ENCODE measurements at places on chromosomes 16 and 17. TPM values are rescaled to one million over a fixed set of nuclear protein-coding genes. Genes with fewer than 3 reads are reported as not detected.
A peak's percentile ranks its signal among the peaks of the same experiment; 100 is the strongest.

DNA sequence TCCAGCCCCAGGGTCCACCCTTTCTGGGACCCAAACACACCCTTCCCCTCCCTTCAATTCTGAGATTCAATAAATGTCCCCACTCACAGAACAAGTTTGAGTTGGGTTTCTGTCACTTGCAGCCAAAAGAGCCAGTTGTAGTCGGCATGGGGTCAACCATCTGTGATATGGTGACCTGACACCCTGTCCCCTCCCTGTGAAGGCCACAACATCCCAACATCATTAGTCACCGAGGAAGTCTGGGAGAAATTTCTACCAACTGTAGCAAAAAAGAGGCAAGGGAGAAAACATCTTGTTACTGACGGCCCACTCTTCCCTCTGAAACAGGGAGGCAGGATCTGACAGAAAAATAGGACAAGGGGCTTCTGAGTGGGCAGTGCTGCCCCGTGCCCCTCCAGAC is 638 bp upstream of the LYZL6 start:
- no peaks in the 10 kb centered on the region for H3K36me3 ChIP-seq
- no peak for DNase-seq
- no peaks in the 10 kb centered on the region for H3K4me1 ChIP-seq
- no peak overlapping the region for H3K27ac ChIP-seq

DNA sequence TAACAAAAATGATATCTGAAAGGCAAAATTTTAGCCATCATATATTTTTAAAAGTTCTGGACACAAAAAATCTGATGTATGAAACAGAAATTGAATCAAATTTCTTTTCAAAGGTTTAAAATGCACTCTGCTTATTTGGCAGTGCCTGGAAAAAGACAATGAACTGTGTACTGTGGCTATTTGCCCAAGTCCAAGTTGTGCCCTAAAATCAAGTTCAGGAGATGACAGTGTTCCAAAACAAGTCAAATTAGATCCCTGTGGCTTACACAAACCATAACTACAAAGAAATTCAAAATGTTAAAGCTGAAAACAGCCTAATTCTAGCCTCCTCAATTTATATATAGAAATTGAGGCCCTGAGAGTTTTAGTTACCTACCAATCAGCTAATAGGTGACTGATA is 25.6 kb downstream of the CMC2 start:
- no peak overlapping the region for H3K27ac ChIP-seq
- H3K27me3 ChIP-seq, result no peaks in the 10 kb centered on the region
- H3K36me3 ChIP-seq, result no peaks in the 10 kb centered on the region
- DNase-seq, result no peak
- no peaks in the 10 kb centered on the region for H3K4me1 ChIP-seq

GRCh38 chr17:77140878-77141767 is at the start of gene SEC14L1:
TSS of gene SEC14L1 (plus strand) at chr17:77140969. CDS start at chr17:77143597, 2,628 bp downstream.
- peak within 1 kb of the TSS; percentile 83 for H3K27ac ChIP-seq
- peaks cover 4% of the 10 kb centered on the region for H3K36me3 ChIP-seq
- DNase-seq, result peak; percentile 8
- no peaks in the 10 kb centered on the region for H3K27me3 ChIP-seq
- H3K4me3 ChIP-seq, result peak within 1 kb of the TSS; percentile 84

- no peak for DNase-seq
- H3K36me3 ChIP-seq, result no peaks in the 10 kb centered on the region
- no peaks in the 10 kb centered on the region for H3K27me3 ChIP-seq
- H3K4me1 ChIP-seq, result peaks cover 13% of the 10 kb centered on the region
Observed at GRCh38 chr17:2094891-2095535, 40.1 kb downstream of the HIC1 start.

DNA sequence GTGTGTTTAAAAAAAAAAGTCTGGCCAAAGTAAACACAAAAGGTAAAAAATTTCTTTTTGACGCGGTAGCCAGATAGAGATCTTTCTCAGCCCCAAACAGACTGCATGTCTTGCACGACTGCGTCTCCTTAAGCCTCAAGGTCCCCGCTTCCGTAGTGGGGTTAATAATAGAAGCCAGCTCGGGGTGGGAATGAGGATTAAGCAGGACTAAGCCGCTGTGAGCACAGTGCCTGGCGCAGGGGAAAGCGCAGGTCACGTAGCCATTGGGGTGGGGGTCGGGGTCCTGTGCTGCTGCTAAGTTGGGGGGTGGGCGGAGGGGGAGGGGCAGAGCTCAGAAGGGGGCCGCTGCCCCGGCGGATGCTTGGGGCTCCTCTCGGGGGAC is 521 bp downstream of the GGA2 start:
- no peaks in the 10 kb centered on the region for H3K36me3 ChIP-seq
- peak overlapping the region; percentile 58 for H3K4me3 ChIP-seq
- peaks cover 54% of the 10 kb centered on the region for H3K4me1 ChIP-seq
- H3K27me3 ChIP-seq, result no peaks in the 10 kb centered on the region

DNA sequence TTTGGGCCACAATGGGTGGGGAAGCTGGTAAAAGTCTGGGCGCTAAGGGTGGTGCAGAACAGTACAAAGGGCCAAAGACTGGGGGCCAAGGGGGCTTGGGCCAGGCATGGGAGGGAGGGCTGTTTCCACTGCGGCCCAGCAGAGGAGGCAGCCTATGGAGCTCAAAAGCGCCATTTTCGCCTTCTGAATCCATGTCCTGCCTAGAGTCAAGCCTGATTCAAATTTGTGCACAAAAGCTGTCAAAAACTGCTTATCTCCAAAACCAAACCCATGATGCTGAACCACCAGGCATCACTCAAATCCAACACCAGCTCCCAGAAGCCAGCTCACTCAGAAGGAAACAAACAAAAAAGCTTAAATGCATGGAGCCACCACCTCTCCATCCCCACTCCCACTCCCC is 16.0 kb downstream of the COG7 start:
- peaks cover 28% of the 10 kb centered on the region for H3K36me3 ChIP-seq
- no peak overlapping the region for H3K27ac ChIP-seq
- H3K27me3 ChIP-seq, result no peaks in the 10 kb centered on the region
- no peak overlapping the region for H3K4me3 ChIP-seq
- no peaks in the 10 kb centered on the region for H3K4me1 ChIP-seq

GRCh38 chr16:70428178-70428998 is 10.5 kb downstream of the ST3GAL2 start:
- peaks cover 3% of the 10 kb centered on the region for H3K36me3 ChIP-seq
- H3K4me3 ChIP-seq, result peak overlapping the region; percentile 4
- DNase-seq, result no peak
- no peaks in the 10 kb centered on the region for H3K27me3 ChIP-seq
- peaks cover 41% of the 10 kb centered on the region for H3K4me1 ChIP-seq

- H3K4me1 ChIP-seq, result peaks cover 4% of the 10 kb centered on the region
- no peaks in the 10 kb centered on the region for H3K27me3 ChIP-seq
- DNase-seq, result no peak
- no peak overlapping the region for H3K27ac ChIP-seq
- H3K36me3 ChIP-seq, result no peaks in the 10 kb centered on the region
Observed at GRCh38 chr17:57097832-57098421, 12.9 kb downstream of the AKAP1 start.

- H3K36me3 ChIP-seq, result no peaks in the 10 kb centered on the region
- H3K27ac ChIP-seq, result no peak overlapping the region
- no peaks in the 10 kb centered on the region for H3K27me3 ChIP-seq
- no peaks in the 10 kb centered on the region for H3K4me1 ChIP-seq
- H3K4me3 ChIP-seq, result no peak overlapping the region
Observed at GRCh38 chr17:36148559-36149295, 27.7 kb downstream of the TBC1D3B start.

DNA sequence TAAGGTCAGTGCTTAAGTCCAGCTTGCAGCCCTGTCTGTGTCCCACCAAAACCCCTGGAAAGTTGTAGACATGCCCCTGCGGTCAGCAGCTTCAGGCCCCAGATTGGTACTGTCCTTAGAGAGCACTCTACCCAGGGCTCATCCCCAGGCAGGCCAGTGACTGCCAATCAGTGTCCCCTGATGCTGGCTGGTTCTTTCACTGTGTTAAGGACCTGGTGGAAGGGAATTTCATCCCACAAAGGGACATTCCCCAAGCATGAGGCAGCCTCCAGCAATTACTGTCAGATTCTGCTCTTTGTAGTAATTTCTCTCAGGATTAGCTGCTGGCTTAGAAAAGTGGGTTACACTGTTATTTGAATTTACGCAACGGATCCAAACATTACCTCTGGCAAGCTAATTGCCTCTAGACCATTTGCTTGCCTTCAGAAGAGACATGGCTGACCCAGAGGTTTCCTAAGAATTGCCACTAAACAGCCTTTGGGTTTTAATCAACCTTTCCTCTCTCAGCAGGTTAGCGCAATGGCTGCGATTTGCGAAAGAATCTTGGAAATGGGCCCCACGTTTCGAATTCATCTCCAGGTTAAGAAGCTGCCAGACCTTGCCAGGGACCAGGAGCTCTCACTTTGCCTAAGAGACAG is 5.9 kb downstream of the IRX6 start:
- H3K4me1 ChIP-seq, result no peaks in the 10 kb centered on the region
- H3K4me3 ChIP-seq, result no peak overlapping the region
- H3K27ac ChIP-seq, result no peak overlapping the region
- DNase-seq, result no peak

- H3K4me1 ChIP-seq, result peaks cover 4% of the 10 kb centered on the region
- H3K27me3 ChIP-seq, result no peaks in the 10 kb centered on the region
- no peaks in the 10 kb centered on the region for H3K36me3 ChIP-seq
- H3K4me3 ChIP-seq, result no peak overlapping the region
Observed at GRCh38 chr17:34665150-34665806, 85.9 kb downstream of the TMEM132E start.

DNA sequence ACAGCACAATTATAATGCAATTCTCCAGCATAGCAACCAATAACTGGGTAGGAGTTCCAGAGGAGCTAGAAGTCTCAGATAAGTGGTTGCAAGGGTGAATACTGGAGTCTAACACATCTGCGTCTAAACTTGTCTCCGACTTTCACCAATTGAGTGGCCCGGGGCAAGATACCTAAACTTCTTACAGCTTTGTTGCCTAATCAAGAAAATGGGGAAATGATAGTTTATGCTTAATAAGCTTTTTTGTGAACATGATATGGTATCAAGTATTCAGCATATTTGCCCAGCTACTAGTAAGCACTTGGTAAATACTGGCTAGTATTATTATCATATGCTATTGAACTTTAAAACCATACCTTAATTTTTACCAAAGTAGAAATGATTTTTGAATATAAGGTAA is 183.5 kb downstream of the KCNJ2 start:
- no peak overlapping the region for H3K27ac ChIP-seq
- no peak overlapping the region for H3K4me3 ChIP-seq
- no peaks in the 10 kb centered on the region for H3K36me3 ChIP-seq

GRCh38 chr17:39763051-39763820 is 25.5 kb downstream of the GRB7 start:
- no peak overlapping the region for H3K27ac ChIP-seq
- H3K36me3 ChIP-seq, result peaks cover 36% of the 10 kb centered on the region
- no peaks in the 10 kb centered on the region for H3K27me3 ChIP-seq
- H3K4me3 ChIP-seq, result no peak overlapping the region
- no peak for DNase-seq

DNA sequence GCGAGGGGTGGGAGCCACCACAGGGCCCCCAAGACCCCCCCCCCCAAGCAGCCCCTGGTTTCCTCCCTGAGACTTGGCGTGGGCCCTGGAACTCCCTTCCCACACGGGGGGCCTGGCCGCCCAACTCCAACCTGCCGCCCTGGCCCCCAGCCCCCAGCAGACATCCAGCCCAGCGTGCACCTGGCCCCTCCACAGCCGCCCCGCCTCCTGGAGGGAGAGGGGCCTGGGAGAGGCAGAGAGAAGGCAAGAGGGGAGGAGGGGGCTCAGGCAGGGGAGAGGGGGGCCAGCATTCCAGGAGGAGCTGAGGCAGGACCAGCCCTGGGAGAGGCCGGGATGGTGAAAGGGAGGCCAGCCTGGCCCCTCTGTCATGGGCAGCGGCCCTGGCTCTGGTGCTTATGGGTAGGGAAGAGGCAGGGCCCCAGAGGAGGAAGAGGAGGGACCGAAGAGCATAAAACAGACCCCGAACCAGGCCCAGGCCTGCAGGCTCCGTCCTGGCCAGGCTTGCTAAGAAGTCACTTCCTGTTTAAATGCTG is 16.7 kb downstream of the IL34 start:
- no peak overlapping the region for H3K27ac ChIP-seq
- no peaks in the 10 kb centered on the region for H3K27me3 ChIP-seq
- no peaks in the 10 kb centered on the region for H3K4me1 ChIP-seq
- no peaks in the 10 kb centered on the region for H3K36me3 ChIP-seq
- no peak overlapping the region for H3K4me3 ChIP-seq

DNA sequence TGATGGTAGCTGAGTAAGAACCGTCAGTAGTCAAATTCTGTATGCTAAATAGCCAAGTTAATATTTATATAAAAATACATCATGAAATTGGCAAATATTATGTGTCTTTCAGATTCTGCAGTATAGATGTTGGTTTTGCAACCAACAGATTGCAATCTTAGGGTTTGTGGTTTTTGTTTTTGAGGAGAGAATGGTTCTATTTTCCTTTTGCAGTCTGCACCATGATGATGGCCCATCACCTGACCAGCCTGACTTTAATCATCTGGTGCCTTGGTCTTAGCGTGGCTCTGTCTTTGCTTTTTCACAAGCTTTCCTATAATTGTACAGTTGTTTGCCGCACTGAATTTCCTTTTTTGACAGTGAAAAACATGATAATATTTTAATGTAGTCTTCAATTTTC is 50.7 kb downstream of the NUP93 start:
- H3K27me3 ChIP-seq, result no peaks in the 10 kb centered on the region
- no peaks in the 10 kb centered on the region for H3K4me1 ChIP-seq
- H3K27ac ChIP-seq, result no peak overlapping the region
- no peaks in the 10 kb centered on the region for H3K36me3 ChIP-seq

- DNase-seq, result no peak
- H3K4me3 ChIP-seq, result no peak overlapping the region
- no peaks in the 10 kb centered on the region for H3K27me3 ChIP-seq
- no peaks in the 10 kb centered on the region for H3K36me3 ChIP-seq
- H3K27ac ChIP-seq, result no peak overlapping the region
- H3K4me1 ChIP-seq, result no peaks in the 10 kb centered on the region
Observed at GRCh38 chr17:50596191-50597037, 35.9 kb downstream of the CACNA1G start.

DNA sequence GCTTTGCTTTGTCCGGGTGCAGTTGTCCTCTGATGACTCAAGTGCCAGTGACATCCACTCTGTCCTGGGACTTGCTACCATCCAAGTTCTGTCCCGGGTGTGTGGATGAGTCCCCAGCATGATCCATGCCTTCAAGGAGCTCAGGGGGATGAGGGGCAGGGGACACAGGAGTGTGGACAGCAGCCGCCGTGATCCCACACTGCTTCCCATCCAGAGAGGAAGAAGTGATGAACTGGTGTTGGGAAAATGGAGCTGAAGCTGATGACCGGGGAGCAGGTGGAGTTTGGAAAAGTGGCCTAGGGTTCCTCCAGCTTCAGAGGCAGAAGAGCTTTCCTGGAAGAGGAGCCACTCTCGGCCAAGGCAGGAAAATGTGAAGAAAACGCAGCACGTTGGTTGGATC is 249.6 kb upstream of the TNRC6C start:
- no peak for DNase-seq
- H3K4me1 ChIP-seq, result no peaks in the 10 kb centered on the region
- H3K36me3 ChIP-seq, result no peaks in the 10 kb centered on the region
- H3K4me3 ChIP-seq, result no peak overlapping the region
- no peak overlapping the region for H3K27ac ChIP-seq

- H3K36me3 ChIP-seq, result no peaks in the 10 kb centered on the region
- no peak overlapping the region for H3K27ac ChIP-seq
- peaks cover 40% of the 10 kb centered on the region for H3K27me3 ChIP-seq
- no peak overlapping the region for H3K4me3 ChIP-seq
- peaks cover 8% of the 10 kb centered on the region for H3K4me1 ChIP-seq
Observed at GRCh38 chr17:30236766-30237165, 1.3 kb upstream of the SLC6A4 start.

- H3K36me3 ChIP-seq, result no peaks in the 10 kb centered on the region
- no peak for DNase-seq
- no peaks in the 10 kb centered on the region for H3K4me1 ChIP-seq
- no peak overlapping the region for H3K4me3 ChIP-seq
- H3K27me3 ChIP-seq, result peaks cover 5% of the 10 kb centered on the region
Observed at GRCh38 chr17:1916316-1916715, 86.5 kb downstream of the RPA1 start.

Gene CHD9NB
- 1.0 TPM for total RNA-seq

Gene C1QTNF1
- 0.22 TPM for total RNA-seq

Gene TMEM238L
- total RNA-seq, result not detected

Gene MT1E
- total RNA-seq, result 153 TPM

Gene CX3CL1
- total RNA-seq, result not detected

Gene ZNF500
- 13.7 TPM for total RNA-seq

Gene TP53I13
- total RNA-seq, result 75.5 TPM

Gene CNTD1
- not detected for total RNA-seq
